ENCODE measurements at places on chromosomes 2 and 18.

GRCh38 chr2:113050921-113051895, 1.5 kb downstream of the IL36B start:
- no peak for DNase-seq

GRCh38 chr2:119715409-119716283, 36.6 kb downstream of the TMEM177 start:
- no peak for DNase-seq

- DNase-seq, result no peak
Observed at GRCh38 chr18:72819050-72819449, 48.7 kb downstream of the NETO1 start.

GRCh38 chr2:67922080-67922785, 140.6 kb downstream of the C1D start:
- DNase-seq, result peak; percentile 54

- DNase-seq, result no peak
Observed at GRCh38 chr18:58552896-58553295, 76.0 kb downstream of the ALPK2 start.

- DNase-seq, result peak; percentile 87
Observed at GRCh38 chr2:220451438-220451837, 824.0 kb downstream of the SLC4A3 start.

DNA sequence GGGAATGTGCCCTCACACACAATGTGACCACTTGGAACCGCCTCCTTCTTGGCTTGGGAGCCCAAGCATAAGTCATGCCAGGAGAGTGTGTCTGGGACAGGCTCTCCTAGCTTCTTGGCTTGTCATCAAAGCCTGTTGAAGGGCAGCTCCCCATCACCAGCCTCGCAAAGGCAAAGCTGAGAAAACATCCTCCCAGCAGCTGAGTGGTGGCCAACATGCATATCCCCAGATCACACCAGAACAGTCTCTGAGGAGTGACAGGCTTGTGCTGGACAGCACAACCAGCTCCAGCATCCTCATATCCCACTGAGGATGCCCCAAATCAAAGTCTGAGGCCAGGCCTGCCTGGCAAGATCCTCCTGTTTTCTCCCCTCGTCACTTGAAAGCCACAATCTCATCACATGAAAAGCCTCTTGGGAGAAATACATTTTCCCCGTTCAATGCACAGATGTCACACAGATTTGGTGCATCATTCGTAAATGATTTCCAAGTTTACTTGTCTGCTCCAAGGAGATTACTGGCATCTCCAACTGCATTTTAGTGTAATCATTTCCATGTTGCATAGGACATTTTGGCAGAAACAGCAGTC, 269.3 kb downstream of the TTC32 start:
- DNase-seq, result no peak

- DNase-seq, result no peak
Observed at GRCh38 chr18:48419277-48420022, 10.3 kb upstream of the ZBTB7C start.

- DNase-seq, result no peak
Observed at GRCh38 chr2:23452853-23453420, 68.0 kb downstream of the KLHL29 start.

GRCh38 chr2:187876554-187876953, 322.3 kb upstream of the TFPI start:
- DNase-seq, result no peak

GRCh38 chr2:151842830-151843690, 14.8 kb upstream of the ARL5A start:
- DNase-seq, result no peak

GRCh38 chr2:43420389-43420801, 175.4 kb downstream of the THADA start:
- no peak for DNase-seq

DNA sequence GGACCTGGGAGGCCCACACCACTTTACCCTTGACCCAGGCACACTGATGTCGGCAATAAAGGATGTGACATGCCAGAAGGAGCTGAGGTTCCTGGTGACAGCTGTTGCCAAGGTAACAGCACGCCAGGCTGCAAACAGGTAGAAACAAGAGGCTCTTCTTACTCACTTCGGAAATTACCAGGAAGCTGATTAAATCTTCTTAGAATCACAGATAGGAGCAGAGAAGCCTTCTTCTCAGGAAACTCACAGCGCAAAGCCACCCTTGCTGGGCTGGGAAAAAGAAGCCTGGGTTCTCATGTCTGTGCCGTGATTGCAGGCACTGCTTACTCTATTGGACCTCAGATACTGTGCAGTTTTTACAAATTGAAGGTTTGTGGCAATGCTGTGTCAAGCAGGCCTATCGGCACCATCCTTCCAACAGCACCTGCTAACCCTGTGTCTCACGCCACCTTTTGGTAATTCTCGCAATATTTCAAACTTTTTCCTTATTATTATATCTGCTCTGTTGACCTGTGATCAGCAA, 61.0 kb upstream of the TAF1B start:
- DNase-seq, result no peak

DNA sequence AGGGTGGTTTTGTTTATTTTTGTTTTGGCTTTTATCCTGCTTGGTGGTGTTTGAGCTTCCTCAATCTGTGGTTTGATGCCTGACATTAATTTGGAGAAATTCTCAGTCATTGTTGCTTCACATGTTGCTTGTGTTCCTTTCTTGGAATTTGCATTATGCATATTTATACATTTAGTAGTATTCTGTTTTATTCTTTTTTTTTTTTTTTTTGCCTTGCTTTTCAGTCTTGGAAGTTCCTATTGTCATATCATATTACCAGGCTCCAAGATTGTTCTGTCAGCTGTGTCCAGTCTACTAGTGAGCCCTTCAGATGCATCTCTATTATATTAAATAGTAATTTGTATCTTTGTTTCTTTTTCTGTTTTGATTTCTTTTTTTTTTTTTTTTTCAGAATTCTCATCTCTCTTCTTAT, 77.0 kb downstream of the EPC2 start:
- no peak for DNase-seq

- DNase-seq, result no peak
Observed at GRCh38 chr2:214578442-214578841, 167.6 kb downstream of the VWC2L start.

- DNase-seq, result no peak
Observed at GRCh38 chr2:235270956-235271355, 222.9 kb upstream of the AGAP1 start.

DNA sequence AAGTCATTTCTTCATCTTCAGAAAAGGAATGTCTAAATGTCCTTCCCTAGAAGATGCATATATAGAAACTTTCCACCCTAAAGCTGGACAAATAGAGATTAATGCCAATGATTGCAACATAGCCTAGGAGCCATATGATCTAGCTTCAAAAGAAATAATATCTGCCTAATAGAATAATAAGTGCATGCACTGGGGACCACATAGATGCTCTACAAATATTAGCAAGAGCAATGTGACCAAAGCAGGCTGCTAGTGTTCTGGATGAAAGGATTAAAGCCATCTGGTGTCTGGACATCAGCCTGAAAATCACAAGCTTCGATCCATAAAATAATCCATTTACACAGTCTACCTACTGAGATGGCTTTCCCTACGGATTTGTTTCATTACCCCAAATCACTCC, 280.1 kb upstream of the KLHL14 start:
- no peak for DNase-seq

DNA sequence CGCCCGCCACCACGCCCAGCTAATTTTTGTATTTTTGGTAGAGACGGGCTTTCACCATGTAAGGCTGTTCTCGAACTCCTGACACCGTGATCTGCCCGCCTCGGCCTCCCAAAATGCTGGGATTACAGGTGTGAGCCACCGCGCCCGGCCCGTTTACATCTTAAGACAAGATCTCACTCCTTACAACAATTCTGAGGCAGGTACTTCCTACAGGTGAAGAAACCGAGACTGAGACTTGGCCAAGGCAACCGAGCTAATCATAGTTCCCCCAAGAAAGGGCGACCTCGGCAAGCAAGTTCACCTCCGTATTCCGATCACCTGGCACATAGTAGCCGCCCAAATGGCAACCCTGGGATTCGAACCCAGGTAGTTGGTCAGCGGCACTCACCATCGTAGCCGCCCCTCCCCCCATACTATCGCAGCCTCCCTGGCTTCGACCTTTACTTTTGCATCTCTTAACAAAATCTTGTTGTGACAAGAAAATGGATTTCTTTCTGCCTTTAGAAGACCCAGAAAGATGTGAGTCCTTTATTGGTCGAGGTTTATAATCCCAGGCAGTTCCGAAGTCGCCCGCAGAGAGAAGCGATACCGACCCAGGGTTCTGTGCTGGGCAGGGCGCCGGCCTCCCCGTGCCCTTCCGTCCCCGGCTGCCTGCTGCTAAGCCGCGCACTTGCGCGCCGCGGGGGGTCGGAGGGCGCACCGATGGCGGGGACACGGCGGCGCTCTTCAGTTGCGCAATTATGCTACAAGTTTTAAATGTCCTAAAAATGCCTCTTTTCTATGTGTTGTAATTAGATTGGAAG, 1.1 kb upstream of the FZD5 start:
- no peak for DNase-seq

GRCh38 chr2:131121464-131121863, 16.3 kb downstream of the PLEKHB2 start:
- no peak for DNase-seq

DNA sequence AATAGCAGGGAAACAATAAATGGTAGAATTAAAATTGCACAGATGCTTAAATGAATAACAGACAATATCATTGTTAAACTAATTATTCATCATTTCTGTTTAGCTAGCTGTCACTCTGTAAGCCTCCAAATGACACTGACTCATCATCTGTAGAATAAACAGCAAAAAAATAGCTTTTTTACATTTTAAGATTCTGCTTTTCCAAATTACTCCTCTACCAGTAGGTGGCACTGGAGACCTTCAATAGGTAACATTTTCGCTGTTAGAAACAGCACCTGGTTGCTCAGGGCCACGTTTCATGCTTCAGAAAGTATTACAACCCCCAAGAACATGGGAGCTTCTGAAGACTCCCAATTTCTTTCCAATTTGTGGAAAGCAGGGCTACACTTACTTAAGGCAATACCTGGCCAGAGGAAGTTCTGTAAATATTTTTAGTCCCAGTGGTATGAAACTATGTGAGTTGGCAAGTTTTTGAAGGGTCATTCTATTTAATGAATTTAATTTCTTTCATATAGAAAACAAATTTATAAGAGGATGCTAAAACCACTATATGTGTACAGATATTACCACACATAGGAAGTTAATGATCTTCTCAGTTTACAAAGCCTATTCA, 45.4 kb downstream of the TTN start:
- DNase-seq, result peak; percentile 19

GRCh38 chr2:3466482-3466863, 52.9 kb downstream of the ADI1 start:
- DNase-seq, result no peak

- no peak for DNase-seq
Observed at GRCh38 chr2:218569661-218570500, 1.2 kb downstream of the CNOT9 start.

GRCh38 chr2:164972216-164972615, 16.9 kb upstream of the SLC38A11 start:
- DNase-seq, result no peak

- DNase-seq, result no peak
Observed at GRCh38 chr2:75063906-75064305, 105.5 kb downstream of the POLE4 start.

DNA sequence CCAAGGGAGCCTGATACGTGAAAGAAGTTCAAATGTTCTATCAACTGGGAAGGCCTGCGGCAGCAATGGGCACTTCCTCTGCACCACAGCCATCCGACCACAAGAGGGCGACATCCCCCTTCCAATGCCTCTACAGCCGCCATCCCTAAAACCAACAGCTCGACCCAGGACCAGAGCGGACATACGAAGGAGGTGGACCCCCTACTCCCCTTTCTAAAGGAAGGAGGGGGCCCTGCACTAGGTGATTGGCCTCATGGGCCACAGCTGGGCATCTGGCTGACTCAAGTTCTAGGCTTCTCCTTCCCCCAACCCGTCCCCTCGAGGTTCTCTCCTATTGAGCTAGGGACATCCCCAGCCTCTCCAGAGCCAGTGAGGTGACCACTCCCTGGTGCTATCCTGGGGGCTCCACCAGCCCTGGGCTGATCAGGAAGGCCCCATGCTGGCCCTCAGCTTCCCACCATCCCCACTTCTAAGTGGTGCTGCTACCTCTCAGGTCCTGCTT, 217.2 kb downstream of the TNS1 start:
- peak; percentile 13 for DNase-seq

GRCh38 chr2:82340578-82341053, 2036.1 kb upstream of the LRRTM1 start:
- DNase-seq, result no peak

GRCh38 chr2:173520918-173521317, 166.2 kb downstream of the CDCA7 start:
- DNase-seq, result no peak

DNA sequence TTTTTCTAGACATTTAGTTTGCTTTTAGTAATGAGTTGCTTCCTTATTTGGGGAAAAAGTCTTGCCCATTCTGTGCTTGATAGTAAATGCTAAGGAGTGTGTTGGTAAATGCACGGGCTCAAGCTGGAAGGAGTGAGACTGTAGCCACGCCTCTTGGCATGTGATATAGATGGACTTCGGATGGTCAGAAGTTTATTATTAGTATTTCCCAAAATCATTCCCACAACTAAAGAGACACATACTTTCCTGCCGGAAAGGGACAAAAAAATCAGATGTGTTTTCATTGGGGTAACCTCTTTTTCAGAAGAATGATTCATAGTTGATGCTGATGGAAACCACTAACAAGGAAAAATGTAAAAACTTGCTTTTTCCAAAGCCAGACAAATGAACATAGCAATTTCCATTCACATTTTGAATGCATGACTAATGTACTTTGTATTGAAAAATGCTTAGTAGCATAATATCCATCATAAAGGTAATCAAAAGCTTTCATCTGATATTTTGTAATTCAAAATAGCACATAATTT, 133.2 kb downstream of the ZNF532 start:
- no peak for DNase-seq

- no peak for DNase-seq
Observed at GRCh38 chr18:47791461-47791985, 138.9 kb downstream of the SMAD2 start.

GRCh38 chr2:179812501-179812900, 48.9 kb downstream of the ZNF385B start:
- DNase-seq, result no peak

Data from NCI-H2029 treated with DMSO at 0.1 percent for 48 hours (cell line).